MM.1S (cell line): ENCODE measurements at places on chromosomes 13 and 19.

GRCh38 chr13:54287062-54287764 lies 1258.6 kb downstream of the OLFM4 start:
- DNase-seq, result no peak

DNA sequence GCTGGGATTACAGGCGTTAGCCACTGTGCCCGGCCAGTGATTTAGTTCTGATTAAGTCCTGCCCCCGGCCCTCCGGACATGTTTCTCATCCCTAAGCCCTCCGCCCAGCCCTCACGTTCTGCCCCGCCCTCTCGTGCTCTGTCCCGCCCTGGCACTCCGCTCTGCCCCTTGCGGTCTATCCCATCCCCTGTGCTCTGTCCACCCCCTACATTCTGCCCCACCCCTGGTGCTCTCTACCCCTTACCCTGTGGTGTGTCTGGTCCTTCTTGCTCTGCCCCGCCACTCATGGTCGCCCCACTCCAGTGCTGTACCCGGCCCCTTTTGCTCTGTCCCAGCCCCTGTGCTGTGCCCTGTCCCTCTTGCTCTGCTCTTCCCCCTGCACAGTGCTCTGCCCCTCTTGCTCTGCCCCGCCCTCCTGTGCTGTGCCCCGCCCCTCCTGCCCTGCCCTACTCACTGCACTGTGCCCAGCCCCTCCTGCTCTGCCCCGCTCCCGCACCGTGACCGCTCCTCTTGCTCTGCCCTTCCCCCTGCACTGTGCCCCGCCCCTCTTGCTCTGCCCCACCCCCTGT lies 3.0 kb downstream of the GTPBP3 start:
- no peak for DNase-seq

DNA sequence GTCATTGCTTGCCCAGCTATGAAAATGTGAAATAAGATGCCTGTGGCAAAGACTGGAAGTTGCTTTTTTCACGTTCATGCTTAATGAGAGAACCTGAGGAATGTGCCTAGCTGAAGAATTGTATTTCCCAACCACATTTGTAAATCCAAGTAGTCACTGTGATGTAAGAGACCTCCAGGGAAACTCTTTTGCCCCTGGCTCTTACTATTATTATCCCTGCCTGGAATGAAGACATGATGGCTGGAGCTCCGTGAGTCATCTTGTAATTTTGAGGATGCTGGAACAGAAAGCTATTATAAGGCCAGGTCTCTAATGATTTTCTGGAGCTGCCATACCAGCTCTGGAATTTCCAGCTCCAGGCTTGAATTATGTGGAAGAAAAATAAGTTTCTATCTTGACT lies 894.3 kb downstream of the DIAPH3 start:
- DNase-seq, result no peak

DNA sequence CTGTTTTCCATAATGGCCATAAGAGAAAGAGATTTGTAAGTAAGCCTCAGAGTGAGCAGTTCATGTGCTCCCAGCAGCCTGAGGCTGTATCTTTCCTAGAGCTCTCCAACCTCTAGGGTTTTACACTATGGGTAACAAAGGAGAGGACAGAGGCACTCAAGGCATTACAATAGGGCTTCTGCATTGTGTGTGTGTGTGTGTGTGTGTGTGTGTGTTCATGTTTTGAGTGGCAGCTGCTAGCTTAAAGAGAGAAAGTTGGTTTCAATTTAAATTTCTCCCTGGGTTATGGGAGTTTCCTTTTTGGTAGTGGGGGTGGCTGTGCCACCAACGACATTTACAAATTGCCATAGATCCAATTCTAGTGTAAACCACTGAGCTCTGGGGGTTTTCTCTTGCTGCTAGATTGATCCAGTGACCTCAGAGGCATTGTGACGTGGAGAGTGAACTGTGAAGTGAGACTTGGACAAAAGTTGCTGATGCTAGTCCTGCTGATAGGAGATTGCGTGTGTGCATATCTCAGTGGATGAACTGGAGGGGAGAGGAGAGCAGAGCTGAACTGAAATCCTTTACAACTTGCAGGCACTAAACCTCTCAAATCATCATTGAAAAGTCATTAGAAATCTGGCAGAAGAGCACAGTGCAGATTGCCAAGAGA lies 67.2 kb upstream of the OLFM4 start:
- DNase-seq, result no peak

GRCh38 chr19:39913682-39914333 lies 20.6 kb downstream of the FCGBP start:
- DNase-seq, result no peak

- peak; percentile 84 for DNase-seq
Observed at GRCh38 chr19:28466107-28467045, 746.6 kb downstream of the UQCRFS1 start.

DNA sequence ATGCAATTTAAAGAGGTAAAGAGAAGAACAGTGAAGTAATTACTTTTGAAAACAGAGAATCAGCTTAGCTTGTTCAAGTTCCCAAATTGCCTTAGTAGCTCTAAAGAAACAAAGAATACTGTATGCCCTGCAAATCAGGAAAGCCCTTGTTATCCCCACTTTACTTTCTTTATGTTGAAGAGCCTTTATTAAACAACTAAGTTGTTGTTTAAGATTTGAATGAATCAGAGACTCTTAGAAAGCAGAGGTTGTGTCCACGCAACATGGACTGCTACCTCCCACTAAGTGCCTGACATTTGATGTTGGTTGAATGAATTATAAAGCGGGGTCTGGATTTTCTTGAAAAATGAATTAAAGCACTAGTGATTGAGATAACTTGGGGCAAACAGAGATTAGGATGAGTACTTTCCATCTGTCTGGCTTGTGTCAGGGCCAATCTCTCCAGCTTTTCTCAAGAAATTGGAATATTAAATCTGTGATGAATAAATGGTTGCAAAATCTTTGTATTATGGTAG lies 214.7 kb downstream of the POSTN start:
- DNase-seq, result no peak

GRCh38 chr13:34419025-34419424 lies 523.0 kb upstream of the NBEA start:
- no peak for DNase-seq

DNA sequence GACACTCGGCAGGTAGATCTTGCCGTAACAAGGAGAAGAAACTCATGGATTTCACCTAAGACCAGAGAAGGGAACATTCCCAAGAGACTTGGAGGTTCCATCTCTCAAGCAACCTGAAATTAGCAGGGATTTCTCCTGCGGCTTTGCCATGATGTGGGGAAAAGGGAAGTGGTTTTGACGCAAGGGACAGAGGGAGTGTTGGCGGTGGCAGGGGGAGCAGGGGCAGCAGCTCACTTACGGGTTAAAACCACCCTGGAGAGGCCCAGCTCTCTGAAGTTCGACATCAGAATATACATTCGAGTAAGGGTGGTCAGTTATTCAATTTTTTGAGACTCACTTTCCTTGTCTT lies 76.1 kb upstream of the POMP start:
- no peak for DNase-seq

GRCh38 chr19:35757231-35757748 lies 461 bp upstream of the HSPB6 start:
- DNase-seq, result no peak

GRCh38 chr19:41926028-41926762 lies 2.1 kb downstream of the ERFL start:
- no peak for DNase-seq

DNA sequence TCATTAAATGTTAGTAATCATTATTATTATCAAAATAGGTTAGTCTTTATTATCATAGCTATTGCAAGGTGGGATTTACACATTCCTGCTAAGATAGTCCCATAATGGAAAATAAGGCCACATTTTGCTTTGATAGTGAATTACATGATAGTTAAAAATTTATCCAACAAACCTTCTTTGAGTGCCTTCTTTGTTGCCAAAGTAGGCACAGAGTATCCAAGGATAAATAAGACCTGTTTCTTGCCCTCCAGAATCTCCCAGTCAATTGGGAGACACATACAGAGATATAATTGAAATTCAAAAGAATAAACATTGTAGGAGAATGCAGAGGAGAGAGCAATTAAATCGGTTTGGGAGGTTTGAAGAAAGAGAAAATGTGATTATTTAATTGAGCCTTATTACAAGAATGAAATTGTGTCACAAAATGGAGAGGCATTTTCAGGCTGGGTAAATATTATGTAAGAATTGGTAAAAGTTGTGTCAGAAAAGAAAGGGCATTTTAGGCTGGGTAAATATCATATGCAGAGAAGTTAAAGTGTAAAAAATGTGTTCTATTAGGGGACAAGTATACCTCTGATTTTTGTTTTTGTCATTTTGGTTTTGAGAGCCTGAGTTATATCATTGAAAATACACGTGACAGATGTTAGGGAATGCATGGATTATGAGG lies 189.3 kb downstream of the POU4F1 start:
- no peak for DNase-seq

- DNase-seq, result no peak
Observed at GRCh38 chr13:32924886-32925285, 91.3 kb upstream of the KL start.

DNA sequence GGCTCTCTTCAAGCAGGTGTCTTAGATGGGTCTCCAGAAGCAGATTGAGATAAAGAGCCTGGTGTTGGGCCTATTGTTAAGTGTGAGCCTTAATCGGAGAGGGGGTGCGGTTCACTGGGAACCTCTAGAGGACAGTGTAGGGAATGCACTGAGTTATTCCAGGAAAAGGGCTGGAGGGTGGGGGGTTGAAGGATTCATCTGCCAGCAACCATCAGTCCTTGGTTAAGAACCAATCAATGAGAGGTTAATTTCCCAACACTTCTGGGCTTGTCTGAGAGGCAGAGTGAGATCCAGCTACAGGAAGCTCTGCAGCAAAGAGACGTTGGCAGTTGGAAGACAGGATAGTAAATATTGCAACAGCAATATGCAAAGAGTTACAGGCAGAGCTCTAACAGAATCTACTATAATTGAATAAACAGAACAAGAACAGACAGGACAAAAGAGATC lies 28.7 kb downstream of the CYP4F2 start:
- DNase-seq, result no peak

DNA sequence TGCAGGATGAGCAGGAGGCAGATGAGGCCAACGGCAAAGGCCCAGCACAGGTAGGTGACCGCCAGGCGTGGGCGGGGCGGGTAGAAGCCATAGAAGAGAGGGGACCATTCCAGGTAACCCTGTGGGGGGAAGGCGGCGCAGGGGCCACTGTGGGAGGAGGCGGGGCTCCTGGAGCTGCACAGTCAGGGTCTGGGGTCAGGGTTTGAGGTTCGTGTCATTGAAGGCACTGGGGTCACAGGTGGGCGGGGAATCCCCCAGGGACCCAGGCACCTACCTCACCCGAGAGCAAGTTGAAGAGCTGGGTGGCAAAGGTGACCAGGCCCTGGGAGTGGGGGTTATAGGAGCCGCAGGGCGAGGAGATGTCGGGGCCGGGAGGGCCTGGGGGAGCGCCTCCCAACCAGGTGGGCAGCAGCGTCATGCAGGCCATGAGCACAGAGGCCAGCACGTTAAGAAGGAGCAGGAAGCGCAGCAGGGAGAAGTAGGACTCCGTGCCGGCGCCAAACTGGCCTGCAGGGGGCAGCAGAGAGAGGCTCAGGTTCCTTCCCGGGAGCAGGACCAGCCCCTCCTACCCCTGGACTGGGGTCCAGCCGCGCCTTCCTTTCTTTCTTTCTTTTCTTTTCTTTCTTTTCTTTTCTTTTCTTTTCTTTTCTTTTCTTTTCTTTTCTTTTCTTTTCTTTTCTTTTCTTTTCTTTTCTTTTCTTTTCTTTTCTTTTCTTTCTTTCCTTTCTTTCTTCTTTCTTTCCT lies 4.6 kb downstream of the TMC4 start:
- peak; percentile 79 for DNase-seq

DNA sequence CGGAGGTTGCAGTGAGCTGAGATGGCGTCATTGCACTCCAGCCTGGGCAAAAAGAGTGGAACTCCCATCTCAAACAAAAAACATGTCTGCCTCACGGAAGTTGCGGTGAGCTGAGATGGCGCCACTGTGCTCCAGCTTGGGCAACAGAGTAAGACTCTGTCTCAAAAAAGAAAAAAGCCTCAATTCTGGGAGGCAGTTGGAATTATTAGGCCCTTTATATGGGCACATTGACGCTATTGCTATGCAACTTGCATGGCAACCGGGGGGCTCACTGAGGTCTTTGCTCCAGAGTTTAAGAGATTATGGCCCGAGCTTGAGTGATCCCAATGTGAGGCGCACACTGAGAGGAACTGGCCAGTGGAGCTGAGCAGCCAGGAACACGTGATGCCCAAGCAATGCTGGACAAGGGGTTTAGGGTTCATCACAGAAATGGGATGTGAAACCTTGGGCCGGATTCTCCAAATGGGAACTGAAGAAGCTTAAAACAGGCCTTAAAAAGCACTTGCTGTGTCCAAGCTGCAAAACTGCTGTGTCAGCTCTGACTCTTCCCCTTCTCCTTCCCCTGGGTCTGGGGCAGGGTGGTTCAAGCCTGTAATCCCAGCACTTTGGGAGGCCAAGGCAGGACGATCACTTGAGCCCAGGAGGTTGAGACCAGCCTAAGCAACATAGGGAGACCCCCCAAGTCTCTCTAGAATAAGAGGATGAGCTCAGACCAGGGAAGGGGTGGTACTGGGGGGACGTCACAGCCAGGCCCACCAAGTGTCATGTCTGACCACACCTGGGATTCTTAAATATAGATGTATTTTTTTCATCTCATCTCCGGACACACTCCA lies 2.5 kb downstream of the FTL start:
- DNase-seq, result no peak

DNA sequence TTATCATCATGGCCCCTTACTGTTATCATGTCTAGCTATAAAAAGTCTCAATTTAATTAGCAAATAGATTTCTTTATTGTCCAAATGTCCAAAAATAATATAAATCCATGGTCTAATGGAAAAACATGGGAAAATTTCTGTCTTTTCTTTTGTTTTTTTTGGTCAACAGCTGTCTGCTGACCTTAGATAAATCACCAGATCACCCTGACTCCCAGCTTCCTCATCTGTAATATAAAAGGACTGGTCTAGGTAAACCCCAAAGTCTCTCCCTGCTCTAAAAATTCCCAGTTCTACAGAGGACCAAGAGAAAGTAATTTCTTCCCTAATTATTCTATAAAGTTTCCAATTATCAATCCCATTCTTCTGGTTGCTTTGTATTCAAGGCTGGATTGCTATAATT lies 30.7 kb upstream of the RCBTB2 start:
- DNase-seq, result no peak

DNA sequence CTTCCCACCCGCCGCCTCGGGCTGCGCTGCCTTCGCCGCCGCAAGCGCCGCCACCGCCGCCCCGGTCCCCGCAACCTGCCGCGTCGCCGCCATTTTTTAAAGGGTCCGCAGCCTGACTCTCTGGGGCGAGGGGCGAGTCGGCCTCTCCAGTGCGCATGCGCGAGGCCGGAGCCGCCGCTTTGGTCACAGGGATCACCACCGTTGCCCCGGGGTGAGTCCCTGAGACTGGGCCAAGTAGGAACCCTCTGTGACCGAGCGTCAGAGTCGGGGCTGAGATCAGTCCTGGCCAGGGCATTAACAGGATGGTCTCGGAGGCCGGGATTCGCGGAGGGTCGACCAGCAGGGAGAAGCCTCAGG lies 42.6 kb downstream of the ZNF146 start:
- DNase-seq, result no peak

DNA sequence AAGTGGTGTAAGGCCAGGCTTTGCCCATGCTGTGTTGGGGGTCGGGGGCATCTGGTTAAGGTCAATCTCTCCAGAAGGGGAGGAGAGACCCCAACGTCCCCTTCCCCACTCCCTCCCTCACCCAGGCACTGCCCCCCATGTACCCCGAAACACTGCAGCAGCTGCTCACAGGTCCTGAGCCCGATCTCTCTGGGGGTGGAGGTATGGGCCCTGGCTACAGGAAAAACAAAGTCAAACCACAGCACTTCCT lies 10.2 kb downstream of the CAPN12 start:
- DNase-seq, result no peak
